Activated T-cell treated with anti-CD3 and anti-CD28 coated beads for 48 hours (primary cell): ENCODE measurements at places on chromosomes 2 and 18.

DNA sequence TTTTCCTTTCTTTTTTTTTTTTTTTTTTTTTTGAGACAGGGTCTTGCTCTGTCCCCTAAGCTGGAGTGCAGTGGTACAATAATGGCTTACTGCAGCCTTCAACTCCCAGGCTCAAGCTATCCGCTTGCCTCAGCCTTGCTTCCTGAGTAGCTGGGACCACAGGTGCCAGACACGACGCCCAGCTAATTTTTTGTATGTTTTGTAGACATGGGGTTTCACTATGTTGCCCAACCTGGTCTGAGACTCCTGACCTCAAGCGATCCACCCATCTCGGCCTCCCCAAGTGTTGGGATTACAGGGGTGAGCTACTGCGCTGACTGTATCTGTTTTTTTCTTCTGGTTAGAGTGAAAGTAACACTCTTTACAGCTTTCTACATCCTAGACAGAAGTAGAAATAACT lies 240.3 kb upstream of the FBXO11 start:
- no peak for DNase-seq

DNA sequence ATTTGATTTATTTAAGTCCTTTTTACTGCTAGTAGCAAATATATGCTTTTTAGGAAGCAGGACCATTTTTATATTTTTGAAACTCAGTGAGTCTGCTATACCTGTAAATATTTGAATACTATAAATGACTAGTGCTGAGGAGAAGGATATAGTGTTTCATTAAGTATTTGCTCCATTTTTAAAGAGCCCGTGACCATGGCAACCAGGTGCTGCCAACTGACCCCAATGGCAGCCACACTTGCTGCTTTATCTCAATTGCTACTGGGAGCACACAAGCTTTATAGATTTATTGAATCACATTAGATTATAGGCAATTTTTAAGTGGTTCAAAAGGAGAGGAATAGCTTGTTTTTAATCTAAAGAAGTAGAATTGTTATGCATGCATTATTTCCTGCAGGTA lies 142.0 kb downstream of the SCG2 start:
- no peak for DNase-seq

DNA sequence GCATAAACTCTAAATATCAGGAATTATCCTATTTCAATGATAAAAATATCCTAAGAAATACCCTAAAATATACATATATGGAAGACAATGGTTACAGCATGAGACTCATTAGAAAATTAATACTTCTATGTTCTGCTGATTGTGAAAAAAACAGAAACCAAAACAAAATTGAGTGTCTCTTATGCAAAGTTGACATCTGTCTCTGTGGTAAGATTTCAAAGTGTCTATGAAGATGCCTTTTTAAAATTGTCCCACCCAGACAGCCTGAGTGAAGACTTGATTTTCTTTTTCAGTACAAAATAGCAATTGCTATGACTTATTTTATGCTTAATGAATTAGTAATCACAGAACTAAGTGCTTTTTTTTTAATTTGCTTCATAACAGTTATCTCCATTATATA lies 1368.4 kb upstream of the LRRTM1 start:
- no peak for DNase-seq

- no peak for DNase-seq
These were observed 45.6 kb downstream of the SH3BP4 start for GRCh38 chr2:234997389-234997788.

DNA sequence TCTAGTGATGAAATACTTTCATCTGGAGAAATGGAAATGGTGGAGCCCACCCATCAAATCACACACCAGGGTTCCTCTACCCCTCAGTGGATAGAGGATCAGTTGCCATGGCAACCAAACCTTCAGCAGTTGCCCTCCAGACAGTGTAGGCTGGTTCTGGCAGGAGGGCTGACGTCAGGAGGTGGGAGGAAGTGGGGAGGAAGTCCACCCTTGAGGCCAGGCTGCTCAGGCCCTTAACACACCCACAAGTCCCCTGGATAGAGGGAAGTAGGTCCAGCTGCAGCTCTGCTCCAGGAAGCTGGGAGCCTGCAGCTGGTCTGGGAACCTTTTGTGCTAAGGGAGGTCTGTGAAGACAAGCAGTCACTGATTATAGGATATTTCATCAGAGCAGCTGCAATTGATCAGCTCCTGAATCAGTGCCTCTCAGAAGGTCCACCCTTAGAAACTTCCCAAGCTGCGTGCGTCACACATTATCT lies 186.6 kb downstream of the MTX2 start:
- DNase-seq = no peak

DNA sequence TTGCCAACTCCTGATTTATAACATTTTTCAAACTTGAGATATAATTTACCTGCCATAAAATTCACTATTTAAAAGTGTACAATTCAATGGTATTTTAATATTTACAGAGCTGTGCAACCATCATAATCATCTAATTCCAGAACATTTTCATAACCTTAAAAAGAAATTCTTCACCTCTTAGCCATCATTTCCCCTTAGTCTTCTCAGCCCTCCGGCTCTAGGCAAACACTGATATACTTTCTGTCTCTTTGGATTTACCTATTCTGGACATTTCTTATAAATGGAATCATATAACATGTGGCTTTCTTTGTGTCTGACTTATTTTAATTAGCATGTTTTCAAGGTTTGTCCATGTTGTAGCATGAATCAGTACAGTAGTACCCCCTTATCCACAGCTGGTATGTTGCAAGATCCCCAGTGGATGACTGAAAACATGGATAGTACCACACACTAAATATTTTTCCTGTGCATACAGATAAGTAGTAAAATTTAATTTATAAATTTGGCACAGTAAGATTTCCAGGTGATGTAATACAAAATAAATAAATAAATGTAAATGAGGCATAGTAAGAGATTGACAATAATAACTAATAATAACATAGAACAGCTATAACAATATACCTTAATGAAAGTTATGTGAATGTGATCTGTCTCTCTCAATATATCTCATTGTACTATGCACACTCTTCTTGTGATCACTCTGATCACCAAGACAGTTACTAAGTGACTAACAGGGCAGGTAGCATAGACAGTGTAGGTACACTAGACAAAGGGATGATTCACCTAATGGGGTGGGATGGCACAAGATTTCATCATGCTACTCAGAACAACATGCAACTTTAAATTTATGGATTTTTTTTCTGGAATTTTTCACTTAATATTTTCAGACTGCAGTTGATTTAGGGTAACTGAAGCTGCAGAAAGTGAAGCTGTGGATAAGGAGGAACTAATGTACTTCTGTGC lies 73.1 kb downstream of the RAB3GAP1 start:
- DNase-seq = no peak
